ENCODE measurements at places on chromosomes 5 and 9. TPM values are rescaled to one million over a fixed set of nuclear protein-coding genes. Genes with fewer than 3 reads are reported as not detected.

- no peak overlapping the region for H3K27ac ChIP-seq
- no peak overlapping the region for H3K4me3 ChIP-seq
- no peaks in the 10 kb centered on the region for H3K4me1 ChIP-seq
- no peaks in the 10 kb centered on the region for H3K27me3 ChIP-seq
- no peak for DNase-seq
Observed at GRCh38 chr9:81137976-81138568, 551.3 kb downstream of the TLE1 start.

GRCh38 chr9:70940605-70941004 is 180.8 kb downstream of the TRPM3 start:
- no peak overlapping the region for H3K27ac ChIP-seq
- no peak overlapping the region for H3K4me3 ChIP-seq
- no peaks in the 10 kb centered on the region for H3K36me3 ChIP-seq
- H3K27me3 ChIP-seq, result no peaks in the 10 kb centered on the region
- no peaks in the 10 kb centered on the region for H3K4me1 ChIP-seq
- DNase-seq, result no peak

DNA sequence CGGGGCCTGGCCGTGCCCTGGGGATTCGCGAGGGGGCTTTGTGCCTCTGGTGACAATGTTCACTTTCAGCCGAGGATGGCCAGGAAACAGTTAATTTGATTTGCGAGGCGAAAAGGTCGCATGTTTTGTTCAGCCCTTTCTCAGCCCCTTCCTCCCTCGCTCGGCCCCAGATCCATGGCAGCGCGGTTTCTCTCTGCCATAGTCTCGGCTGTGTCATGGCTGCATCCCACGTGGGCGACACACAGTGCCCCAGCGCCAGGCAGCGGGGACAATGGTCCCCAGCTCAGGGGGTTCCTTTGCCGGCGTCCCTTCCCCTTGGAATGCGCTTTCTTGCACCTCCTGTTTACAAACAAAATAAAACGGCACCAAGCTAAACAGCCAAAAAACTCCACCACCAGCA is 370.3 kb upstream of the IRX2 start:
- no peaks in the 10 kb centered on the region for H3K36me3 ChIP-seq
- H3K27me3 ChIP-seq, result no peaks in the 10 kb centered on the region
- no peak for DNase-seq
- H3K4me3 ChIP-seq, result no peak overlapping the region

DNA sequence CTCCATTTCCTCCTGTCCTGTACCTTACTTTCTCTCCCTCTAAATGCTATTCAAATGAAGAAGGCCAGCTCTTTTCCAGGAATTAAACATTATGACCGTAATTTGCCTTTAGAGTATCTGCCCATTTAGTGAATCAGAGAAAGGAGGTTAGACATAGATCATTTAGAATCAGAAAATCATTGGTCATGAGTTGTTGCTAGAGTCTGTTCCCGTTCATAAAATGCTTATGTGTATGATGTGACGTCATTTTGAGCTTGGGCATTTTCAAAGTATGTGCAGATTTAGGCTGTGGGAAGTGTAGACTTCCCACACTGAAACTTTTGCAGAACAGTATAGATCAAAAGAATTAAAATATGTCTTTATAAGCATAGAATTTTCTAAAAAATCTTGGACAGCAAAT is 163.0 kb downstream of the ALDH1A1 start:
- H3K27me3 ChIP-seq, result no peaks in the 10 kb centered on the region
- no peaks in the 10 kb centered on the region for H3K36me3 ChIP-seq
- no peak for DNase-seq
- H3K4me3 ChIP-seq, result no peak overlapping the region

DNA sequence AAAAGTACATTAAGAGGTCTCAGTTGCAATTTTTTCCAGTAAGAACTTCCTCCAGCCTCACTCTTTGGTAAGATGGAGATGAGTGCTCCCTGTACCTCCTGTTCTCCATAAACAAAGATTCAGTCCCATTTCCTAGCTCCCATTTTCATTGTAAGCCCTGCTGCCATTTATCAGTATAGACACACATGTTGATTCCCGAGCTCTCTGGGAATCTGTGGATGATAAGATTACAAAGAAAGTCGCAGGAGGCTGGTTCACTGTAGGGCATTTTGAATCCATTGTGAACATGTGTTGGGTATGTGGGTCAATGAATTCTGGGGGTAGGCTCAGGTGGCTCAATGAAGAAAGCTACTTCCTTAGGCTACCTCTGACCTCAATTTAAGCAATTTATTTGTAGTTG is 36.7 kb downstream of the RGMB start:
- no peak for DNase-seq
- no peak overlapping the region for H3K4me3 ChIP-seq
- H3K27ac ChIP-seq, result no peak overlapping the region
- no peaks in the 10 kb centered on the region for H3K36me3 ChIP-seq

GRCh38 chr5:60223342-60223741 is 329.8 kb upstream of the PDE4D start:
- H3K27me3 ChIP-seq, result no peaks in the 10 kb centered on the region
- no peaks in the 10 kb centered on the region for H3K4me1 ChIP-seq
- H3K27ac ChIP-seq, result no peak overlapping the region
- H3K4me3 ChIP-seq, result no peak overlapping the region
- no peaks in the 10 kb centered on the region for H3K36me3 ChIP-seq
- DNase-seq, result no peak

DNA sequence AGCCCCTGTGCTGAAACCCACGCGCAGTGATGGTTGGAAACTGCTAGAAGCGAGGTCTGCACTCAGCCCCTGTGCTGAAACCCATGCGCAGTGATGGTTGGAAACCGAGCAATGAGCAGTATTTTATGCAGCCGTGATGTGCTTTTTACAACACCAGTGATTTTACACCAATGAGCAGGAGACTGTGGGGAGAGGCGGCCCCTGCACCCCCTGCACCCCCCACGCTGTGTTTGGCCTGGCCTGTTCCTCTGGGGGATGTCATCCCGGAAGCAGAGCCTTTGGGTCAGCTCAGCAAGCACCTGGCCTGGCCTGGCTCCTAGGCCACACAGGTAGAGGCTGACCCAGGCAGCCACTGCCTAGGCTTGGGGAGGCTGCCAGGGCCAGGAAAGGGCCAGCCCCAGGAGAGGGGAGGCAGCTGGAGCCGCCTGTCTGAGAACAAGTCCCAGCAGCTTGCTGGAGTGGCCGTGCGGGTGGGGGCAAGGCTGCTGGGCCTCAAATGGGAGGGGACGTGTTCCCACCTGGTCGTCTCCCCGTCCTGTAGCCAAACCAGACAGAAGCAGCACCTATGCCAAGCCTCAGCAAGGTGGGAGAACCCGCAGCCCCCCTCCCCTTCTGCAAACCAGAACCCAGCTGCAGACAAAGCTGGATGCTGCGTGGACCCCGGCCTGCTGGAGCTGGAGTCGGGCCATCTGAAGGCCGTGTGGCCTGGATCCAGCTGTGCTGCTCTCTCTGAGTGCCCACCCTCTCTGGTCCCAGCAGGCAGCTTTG is 46.8 kb downstream of the DBH start:
- H3K36me3 ChIP-seq, result peaks cover 4% of the 10 kb centered on the region
- no peak for DNase-seq
- H3K4me1 ChIP-seq, result no peaks in the 10 kb centered on the region
- H3K27me3 ChIP-seq, result no peaks in the 10 kb centered on the region

DNA sequence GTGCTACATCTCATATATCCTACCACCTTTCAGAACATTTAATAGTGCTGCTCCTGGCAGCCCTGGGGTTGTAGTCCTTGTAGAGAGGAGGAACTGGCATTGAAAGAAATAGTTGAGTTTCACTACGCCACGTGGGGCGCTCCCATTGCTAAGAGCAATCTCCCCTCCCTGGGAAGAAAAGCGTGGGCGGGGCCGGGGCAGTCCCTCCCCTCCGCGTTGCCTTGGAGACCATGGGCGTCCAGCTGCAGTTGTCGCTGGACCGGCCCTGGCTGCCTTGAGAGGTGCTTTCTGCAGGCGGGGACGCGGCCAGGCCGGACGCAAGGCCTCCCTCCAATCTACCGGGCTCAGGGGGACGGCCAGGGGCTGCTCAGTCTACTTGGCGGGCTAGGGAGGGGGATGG is 368 bp upstream of the CCDC180 start:
- H3K4me1 ChIP-seq, result no peaks in the 10 kb centered on the region
- no peak overlapping the region for H3K27ac ChIP-seq
- no peaks in the 10 kb centered on the region for H3K36me3 ChIP-seq
- no peak for DNase-seq
- H3K27me3 ChIP-seq, result peaks cover 31% of the 10 kb centered on the region

DNA sequence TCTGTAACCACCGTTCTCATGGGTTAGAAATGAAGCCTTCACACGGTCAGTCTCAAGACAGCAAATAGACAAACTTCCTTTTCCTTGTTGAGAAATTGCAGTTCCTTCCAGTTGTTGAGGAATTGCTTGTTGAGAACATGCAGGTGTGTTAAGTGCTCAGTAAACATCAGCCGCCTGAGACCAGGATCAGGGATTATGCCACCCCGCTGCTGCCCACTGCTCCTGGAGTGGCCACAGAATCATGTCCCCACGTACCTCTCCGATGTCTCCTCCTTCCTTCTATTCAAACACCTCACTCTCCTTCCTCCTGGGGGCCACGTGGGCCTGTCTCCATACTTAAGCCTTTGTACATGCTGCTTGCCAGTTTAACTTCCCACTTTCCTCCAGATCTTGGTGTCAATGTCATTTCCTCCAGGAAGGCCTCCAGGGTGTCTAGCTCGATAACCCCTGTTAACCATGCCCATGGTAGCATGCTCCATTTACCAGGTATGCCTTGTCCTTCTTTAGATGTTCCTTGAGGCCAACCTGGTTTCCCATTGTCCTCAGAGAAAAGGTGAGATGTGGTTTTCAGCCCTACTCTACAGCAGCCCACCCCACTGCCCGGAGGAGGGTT is 33.8 kb upstream of the RPL26L1 start:
- no peak for DNase-seq
- peaks cover 52% of the 10 kb centered on the region for H3K36me3 ChIP-seq
- no peaks in the 10 kb centered on the region for H3K27me3 ChIP-seq
- no peak overlapping the region for H3K27ac ChIP-seq

Gene SELENOP
- total RNA-seq, result not detected

Gene NIPAL4
- total RNA-seq, result not detected

Gene ABITRAM
- total RNA-seq, result 6.9 TPM

Gene CARD6
- 6.6 TPM for total RNA-seq

Gene GM2A
- total RNA-seq, result 16.7 TPM

Gene IFNB1
- not detected for total RNA-seq

Gene LPCAT1
- 28.2 TPM for total RNA-seq
